HT1080 (cell line): ENCODE measurements at places on chromosomes 12 and 14.

GRCh38 chr12:124318278-124319020 lies 23.6 kb downstream of the RFLNA start:
- DNase-seq: no peak

DNA sequence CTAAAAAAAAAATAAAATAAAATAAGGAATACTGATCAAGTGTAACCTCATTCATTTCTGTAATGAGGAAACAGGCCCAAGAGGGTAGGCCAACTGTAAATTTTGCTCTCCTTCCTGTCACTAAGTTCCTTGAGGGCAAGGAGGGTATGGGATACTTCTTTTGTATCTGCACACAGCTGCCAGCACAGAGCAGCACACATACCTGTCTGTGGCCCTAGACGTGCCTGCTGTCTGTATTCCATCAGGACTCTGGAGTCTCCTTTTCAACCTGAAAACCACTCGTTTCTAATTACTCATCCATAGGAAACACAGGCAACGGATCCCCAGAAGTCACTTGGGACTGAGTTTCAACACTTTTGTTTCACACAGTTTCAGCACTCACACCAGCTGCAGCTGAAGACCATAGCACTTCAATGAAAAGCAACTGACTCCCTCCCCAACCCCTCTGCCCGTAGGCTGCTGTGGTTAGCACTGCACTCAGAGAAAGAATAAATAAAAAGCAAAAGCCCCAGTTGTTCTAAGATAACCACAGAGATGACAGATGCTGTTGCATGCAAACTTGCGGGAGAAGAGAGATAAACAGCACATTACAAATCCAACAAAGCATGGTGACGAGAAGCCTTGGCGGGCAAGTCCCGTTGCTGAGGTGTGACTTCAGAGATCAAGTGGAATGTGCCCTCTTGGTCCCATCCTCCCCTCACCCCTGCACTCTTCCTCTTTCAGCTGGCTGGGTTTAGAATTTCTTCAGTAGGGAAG lies 24.9 kb downstream of the CRACR2A start:
- no peak for DNase-seq

- peak; percentile 46 for DNase-seq
These were observed 35.3 kb downstream of the MIPOL1 start for GRCh38 chr14:37232907-37233481.

DNA sequence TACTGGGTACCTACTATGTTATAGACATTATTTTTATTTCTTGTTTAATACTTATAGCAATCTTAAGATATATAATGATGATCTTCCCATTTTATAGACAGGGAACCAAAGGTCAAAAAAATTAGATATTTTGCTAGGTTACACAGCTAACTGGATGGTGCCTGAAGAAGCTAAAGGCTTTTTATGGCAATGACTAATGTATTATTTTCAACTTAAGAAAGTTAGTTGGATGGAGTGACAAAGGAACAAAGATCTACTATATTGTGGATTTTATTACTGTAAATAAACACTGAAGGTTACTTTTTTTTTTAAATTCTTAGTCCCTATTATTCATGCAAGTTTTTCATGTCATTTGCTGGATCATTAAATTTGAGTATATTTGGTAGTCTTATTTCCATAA lies 227.9 kb downstream of the GPHN start:
- no peak for DNase-seq

DNA sequence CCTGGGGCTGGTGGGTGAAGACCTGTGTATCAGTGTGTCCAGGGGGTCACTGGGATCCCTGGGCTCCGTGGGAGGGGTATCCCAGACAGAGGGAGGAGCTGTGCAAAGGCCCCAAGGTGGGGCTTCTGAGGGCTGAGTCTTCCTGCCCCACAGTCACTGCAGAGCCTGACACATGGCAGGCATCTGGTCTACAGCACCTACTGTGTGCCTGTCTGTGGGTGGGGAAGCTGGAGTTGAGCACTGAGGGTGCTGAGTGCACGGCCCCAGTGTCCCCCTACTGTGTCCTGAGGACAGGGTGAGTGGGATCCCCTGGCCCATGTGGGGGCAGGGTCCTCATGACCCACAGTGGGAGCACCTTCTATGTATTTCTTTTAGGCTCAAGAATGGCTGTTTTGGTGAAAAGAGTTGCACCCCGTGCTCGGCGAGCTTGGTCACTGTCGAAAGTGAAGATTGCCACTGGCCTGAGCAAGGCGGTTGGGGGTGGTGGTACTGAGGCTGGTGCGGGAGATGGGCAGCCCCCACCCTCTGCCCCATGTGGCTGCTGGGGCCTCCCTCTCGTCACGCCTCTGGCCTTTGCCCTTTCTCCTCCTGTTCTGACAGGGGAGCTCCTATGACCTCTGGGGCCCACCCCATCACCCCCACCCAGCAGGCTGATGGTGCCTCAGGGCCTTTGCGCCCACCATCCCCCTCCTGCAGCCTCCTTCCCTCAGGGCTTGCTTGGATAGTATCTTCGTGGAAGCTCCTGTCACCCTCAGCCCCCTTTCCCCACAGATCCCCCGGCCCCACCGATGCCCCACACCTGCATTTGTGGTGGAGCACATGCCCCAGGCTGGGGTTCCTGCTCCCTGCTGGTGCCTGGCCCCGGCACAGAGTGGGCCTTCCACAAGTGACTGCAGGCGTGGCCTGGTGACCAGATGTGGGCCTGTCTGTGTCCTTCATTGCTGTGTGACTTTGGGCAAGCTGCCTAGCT lies 55.8 kb downstream of the BEGAIN start:
- DNase-seq: no peak

- DNase-seq: no peak
These were observed 62.3 kb upstream of the PPP1R12A start for GRCh38 chr12:79997096-79997791.

- peak; percentile 39 for DNase-seq
These were observed 207.0 kb downstream of the ATP23 start for GRCh38 chr12:58148405-58148804.

GRCh38 chr12:39919790-39920189 lies 186.1 kb downstream of the SLC2A13 start:
- DNase-seq: no peak

GRCh38 chr12:46207644-46208043 lies 61.2 kb downstream of the SLC38A1 start:
- no peak for DNase-seq

DNA sequence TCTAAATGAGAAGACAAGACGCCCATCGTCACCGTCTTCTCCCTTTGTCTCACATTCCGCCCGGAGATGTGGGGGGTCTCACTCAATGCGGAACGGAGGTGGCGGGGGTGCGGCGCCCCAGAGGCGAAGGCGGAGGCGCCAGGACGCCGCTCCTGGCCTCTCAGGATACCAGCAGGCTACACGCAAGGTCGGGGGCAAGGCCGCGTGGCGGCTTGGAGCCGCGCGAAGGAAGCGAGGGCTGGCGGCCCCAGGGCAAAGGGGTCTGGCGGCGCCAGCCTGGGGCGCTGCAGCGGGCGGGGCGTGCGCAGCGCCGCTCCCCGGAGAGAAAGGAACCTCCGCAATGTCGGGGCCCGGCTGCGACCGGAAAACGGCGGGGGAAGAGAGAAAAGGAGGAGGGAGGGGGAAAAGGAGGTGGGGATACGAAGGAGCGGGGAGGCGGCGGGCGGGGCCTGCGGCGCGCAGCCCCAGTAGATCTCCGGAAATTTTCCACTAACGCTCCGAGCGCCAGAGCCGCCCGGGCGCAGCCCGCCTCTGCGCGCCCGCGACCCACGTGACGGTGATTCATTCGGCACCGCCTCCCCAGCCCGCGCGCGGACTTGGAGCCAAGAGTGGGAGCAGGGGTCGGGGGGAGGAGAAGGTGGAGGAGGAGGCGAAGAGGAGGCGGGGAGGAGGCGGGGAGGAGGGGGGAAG lies 10.5 kb upstream of the SLC38A2 start:
- DNase-seq: peak; percentile 97

GRCh38 chr14:98298481-98299244 lies 973.3 kb downstream of the BCL11B start:
- no peak for DNase-seq

GRCh38 chr14:100904307-100905087 lies 975 bp upstream of the RTL1 start:
- no peak for DNase-seq

DNA sequence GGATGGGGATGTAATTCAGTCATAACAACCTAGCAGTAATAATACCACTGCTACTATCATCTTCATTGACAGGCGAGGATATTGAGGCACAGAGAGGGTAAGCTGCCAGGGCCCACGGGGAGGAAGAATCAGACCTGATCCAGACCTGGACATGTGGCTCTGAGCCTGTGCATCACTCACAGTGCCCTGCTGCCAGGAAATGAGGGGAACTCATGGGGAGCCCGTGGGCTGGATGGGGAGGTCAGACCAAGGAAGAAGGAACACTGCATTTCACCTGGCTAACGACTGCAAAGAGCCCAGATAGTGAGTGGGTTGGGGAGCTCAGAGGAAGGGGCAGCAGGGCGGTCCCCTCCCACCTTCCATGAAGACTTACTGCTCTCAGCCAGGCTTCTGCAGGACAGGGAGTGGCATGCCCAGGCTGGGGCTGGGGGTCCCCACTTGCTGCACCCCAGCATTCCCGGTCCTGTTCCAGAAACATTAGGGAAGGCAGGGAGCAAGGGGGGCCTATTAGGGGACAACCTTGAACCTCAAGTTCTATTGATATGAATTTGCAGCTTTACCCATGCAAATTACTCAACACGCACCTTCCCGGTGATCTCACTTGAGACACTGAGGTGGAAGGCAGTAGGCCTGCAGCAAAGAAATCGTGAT lies 37.7 kb downstream of the CALM1 start:
- no peak for DNase-seq

- no peak for DNase-seq
These were observed 89.9 kb downstream of the NKX2-1 start for GRCh38 chr14:36430169-36430568.

DNA sequence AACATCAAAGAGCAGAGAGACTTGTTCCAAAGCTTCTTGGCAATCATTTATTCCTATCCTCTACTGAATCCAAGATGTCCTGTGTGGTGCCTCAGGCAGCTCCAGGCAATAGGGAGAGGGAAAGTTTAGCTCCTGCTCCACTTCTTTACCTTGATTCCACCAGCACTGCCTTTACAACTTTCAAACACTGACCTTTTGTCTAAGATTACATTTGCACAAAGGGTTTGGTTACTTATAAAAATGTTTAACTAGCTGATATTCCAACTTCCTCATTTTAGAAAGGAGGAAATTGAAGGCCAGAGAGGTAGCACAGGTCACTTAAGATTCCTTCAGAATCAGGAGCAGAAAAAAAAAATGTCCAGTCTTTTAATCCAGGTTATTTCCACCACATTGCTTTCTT lies 192.7 kb downstream of the BTG1 start:
- no peak for DNase-seq

DNA sequence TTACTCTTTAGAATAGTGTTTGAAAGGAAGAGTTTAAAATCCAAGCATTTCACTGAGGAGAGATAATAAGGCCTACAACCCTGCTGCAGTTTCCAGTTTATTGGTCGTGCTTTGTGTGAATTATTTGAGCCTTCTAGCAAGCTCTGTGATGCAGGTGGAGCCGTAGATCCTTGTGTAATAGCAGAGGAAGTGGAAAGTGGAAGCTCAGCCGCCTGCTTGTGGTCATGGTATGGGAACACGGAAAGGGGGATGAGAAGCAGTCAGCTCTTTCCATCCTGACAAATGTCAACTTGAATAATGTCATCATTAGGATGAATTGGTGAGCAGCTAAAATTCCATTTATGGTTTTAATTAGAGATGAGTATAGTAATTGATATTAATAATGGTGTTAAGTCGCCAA lies 29.1 kb downstream of the SYNE2 start:
- no peak for DNase-seq

DNA sequence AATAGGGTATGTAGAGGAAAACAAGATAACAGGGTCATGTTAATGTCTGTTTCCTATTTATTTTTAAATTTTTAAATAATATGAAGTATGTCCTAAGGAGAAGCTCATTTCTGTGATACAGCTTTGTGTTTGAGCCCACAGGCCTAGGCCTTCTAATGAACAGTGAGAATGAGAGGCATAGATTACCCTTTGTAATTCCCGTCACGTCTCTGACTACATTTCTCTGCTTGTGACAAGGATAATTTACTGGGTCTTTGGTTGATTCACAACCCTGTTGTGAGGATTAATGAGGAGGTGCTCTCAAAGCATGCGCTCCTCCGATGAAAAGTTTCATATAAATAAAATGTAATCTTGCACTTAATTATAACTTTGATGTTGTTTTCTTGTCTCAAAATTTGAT lies 56.1 kb downstream of the SYT10 start:
- DNase-seq: no peak

GRCh38 chr12:42385326-42385841 lies 59.4 kb downstream of the PPHLN1 start:
- DNase-seq: no peak

DNA sequence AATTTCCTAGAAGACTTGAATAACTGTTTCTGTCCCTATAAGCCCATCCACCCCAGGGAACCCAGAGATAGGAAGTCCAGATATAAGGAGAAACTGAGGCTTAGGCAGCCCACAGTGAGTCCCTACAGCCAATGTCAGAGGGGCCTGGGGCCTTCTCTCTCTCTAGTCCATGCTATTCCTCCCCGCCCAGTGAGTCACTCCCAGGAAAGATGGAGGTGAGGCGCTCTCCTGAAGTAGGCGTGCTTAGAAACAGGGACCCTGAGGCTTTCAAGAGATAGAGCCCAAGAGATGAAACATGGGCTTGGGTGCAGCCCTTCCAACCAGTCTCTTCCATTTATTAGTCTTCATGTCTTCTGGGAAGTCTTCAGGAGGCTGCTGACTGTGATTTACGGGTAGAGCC lies 2.3 kb upstream of the SMUG1 start:
- no peak for DNase-seq

DNA sequence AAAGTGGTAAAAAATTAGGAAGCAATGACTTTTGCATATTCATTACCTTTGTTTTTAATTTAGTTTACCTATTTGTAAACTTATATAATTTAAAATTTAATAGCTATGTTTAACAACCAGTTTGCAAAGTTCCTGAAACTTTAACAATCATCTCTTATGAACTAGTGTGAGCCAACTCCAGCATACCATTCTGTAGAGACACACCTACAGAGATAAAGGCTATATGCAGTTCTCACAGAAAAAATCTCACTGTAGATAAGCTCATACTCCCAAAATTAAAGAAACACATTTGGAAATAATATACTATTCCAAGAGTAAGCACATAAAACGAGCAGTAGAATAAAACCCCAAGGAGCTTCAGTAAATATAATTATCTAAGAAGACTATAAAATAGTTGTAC lies 77.5 kb downstream of the CDK17 start:
- no peak for DNase-seq

DNA sequence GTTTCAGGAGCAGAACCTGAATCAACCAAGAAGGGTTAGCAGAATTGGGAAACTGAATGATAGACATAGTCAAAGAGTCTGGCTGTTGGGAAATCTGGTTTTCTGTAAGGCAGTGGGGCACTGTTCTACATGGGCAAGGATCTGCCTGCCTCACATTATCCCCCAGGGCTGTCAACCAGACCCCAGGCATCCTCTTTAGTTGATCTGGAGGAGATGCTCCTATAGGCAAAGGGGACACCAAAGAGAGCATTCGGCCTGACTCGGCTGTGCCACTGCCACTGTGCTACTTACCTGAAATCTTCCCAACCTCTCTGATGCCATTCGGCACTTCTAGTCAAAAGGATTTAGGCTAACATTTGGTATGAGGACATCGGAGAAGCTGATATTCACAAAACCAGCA lies 4.1 kb downstream of the ISCU start:
- DNase-seq: no peak
